Dermis blood vessel endothelial cell (primary cell): ENCODE measurements at places on chromosomes 1 and 21.

DNA sequence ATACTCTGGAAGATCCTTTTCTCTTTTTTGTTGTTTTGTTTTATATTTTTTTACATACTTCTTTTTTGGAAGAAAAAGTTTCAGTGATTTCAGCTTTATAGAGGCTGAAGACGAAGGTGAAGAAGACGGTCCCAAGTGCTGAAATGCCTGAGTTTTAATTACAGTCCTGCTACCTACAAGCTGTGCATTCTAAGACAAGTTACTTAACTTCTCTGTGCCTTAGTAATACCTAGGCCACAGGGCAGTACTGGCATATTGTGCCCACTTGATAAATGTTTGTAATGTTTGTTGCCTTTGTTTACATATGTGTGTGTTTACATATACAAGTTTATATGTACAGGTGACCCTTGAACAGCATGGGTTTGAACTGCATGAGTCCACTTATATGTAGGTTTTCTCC lies 56.3 kb upstream of the ANGPTL3 start:
- no peak for DNase-seq

DNA sequence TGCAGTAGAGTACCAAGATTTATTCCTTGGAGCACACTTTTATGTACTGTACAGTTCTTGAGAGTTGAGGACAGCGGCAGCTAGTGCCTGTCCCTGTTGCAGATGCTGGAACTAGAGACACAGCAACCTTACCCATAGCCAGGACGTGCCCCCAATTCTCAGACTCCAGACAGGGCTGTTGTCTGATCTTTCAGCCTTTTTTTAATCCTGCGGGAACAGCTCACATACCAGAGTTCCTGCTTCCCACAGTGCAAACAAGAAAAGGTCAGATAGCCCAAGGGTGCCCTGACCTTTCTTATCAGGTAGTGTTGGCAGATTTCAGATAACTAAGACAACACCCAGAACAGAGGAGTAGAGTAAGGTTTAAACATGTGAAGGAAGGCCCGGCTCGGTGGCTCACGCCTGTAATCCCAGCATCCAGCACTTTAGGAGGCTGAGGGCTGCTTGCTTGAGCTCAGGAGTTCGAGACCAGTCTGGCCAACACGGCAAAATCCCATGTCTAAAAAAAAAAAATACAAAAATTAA lies 78.5 kb downstream of the DOP1B start:
- DNase-seq = no peak

- no peak for DNase-seq
Observed at GRCh38 chr1:17849216-17849615, 94.1 kb downstream of the ACTL8 start.

DNA sequence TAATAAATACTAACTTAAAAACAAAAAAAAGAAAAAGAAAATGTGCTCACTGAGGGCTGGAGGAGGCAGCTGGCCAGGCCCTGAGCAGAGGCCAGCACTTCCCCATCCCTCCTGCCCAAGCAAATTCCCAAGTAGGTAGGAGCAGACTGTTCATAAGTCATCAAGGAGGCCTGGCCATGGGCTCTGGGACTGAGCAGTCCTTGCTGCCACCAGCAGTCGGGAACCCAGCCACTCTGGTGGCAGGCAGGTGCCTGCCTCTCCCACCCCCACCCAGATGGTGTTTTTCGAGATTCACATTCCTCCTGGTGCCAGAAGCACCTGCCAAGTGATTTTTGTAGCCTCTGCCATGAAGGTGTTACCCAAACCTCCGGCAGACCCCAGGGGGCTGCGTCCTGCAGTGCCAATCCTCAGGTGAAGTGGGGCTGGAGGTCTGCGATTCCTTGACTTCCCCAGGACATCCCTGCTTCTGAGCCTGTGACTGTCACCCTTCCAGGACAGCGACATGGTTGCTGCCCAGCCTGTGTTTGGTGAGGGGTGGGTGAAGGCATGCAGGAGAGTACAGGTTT lies 204.2 kb upstream of the TMEM51 start:
- no peak for DNase-seq

DNA sequence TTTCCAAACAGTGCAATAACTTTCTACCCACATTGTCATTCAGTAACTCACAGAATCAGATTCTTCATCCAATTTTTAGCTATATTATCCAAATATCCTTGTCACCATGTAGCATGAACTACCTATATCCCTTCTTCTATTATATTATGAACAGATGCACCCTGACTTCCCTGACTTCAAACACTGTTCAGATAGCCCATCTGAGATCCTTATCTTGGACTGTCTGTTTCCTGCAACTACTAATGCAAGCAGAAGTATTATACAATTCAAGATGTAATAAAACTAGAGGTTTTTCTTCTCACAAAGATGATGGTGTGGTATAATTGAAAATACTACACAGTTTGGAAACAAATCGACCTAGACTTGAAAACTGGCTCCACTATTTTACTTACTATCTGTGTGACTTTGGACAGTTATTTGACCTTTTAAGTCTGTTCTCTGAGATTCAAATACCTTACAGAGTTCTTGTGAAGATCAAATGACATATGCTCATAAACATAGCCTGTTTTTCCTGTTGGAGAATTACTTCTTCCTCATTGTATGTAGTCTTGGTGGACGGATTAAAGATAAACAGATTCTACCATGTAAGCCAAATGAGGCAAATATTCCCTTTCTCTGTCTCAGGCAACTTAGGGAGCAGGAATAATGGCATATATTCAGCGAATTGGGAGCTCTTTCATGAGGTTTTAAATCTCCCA lies 407.9 kb upstream of the ZRANB2 start:
- DNase-seq = no peak

- DNase-seq = no peak
Observed at GRCh38 chr21:21383126-21383525, 384.9 kb downstream of the NCAM2 start.

DNA sequence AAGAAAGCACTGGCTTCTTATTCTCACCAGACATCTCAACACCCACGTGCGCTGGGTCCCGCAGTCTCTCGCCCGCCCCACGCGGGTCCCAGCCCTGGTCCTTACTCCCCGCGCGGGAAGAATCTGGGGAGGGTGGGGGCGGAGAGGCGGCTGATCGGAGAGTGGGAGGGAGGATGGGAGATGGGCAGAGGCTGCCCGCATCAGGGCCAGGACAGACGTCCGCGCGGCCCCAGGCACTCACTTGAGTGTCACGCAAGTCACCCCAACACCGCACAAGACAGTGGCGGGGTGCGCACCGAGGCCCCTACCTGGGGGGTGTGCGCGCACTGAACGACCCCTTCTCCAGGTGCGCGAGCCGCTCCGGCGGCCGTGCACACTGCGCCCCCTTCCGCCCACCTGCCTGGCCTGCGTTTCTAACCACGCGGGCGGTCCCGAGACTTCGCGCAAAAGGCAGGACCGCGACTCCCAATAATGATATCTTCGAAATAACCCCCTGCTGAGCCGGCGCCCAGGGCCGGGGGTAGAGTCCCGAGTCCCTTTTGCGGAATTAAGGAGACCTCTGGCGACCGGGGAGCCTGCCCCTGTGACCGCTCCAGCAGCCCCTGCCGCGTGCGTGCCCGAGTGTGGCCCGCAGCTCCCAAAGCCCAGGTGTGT lies 6.0 kb upstream of the SIM2 start:
- no peak for DNase-seq

DNA sequence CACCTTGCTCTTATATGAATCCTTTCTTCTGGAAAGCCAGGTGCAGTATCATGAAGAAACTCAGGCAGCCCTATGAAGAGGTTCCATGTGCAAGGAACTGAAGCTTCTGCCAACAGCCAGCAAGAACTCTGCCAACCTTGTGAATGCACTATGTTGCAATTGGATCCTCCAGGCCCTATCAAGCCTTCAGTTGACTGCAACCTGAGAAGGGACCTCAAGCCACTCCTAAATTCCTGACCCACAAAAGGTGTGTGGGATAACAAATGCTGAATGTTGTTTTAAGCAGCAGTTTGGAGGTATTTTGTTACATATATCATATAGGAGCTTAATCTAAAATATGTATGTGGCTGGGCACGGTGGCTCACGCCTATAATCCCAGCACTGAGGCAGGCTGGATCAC lies 84.0 kb downstream of the RERE start:
- no peak for DNase-seq

GRCh38 chr1:92087542-92087941 lies 7.4 kb downstream of the BTBD8 start:
- no peak for DNase-seq

DNA sequence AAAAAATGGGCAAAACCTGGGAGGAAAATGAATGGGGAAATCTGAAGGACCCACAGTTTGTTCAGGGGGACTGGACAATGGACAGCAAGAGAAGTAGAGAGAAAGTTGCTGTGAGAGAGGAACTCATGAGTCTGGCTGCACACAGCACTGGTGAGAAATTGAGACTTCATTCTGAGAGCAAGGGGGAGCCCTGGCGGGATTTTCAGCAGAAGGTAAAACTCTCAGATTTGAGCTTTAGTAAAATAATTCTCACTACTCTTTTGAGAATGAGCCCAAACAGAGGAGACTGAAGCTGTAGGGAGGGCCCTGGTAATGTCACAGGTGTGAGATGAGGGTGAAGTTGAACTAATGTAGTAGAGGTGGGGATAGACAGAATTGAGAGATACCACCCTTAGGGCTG lies 438.6 kb downstream of the OMA1 start:
- no peak for DNase-seq

DNA sequence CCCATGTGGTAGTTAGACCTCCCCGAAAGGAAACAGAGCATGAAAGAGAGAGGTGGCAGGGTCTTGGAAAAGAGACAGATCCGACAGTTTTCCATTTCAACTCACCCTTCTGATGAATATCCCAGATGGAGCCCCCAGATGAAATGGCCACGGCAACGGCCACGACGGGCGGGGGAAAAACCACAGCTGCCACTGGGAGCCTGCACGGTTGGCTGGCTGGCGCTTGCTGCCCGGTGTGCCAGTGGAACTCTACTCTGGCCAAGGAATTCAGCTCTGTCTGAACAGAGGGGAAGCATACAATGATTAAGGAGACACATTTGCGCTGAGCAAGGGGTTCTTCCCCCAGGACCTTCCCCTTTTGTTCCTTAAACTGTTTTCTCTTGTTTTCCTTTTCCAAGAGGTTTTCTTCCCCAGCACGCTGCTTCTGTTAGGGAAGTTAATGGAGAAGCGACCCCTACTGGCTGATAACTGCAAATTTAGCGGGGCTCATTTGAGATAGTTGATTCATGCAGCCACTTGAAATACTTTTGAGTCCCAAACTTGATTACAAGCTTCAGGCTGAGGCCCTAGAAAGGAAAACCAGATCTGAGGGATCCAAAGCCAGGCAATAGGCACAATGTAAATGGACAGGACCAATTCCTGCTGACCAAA lies 1122.5 kb downstream of the NCAM2 start:
- no peak for DNase-seq
